ENCODE measurements at places on chromosomes 2 and 18.
A peak's percentile ranks its signal among the peaks of the same experiment; 100 is the strongest.

GRCh38 chr2:191777351-191777750, 69.5 kb downstream of the CAVIN2 start:
- DNase-seq: no peak

DNA sequence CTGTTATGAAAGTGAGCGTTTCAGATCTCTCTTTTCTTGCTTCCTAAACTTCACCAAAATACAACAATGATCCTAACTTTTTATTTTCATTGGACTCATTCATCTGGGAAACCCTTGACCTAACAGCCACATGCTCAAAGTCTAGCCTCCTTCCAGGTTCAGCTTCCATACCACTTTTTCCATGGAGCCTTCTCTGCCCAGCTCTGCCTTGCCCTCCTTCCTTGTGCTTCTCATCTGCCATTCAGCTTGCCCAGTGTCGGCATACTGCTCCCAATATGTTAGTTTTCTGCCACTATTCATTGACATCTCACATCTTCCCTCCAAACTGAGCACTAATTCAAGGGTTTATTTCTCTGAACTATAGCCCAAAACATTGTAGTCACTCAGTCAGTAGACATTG, 214.7 kb downstream of the RAD51AP2 start:
- DNase-seq: no peak

DNA sequence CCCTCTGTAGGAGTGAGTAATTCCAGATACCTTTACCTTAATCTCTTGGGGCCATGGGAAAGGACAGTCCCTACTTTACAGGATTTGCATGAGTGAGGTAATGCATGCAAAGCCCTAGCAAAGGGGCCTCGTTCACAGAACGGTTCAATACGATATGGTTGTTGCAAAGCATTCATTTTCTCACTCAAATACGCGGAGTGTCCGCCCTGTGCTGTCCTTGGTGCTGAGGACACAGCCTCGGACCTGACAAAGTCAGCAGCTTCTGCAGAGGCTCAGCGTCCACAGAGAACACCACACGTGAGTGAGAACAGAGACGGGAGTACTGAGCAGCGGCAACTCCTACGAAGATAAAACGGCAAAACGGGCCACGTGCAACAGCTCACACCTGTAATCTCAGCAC, 125.7 kb downstream of the EIPR1 start:
- DNase-seq: no peak

DNA sequence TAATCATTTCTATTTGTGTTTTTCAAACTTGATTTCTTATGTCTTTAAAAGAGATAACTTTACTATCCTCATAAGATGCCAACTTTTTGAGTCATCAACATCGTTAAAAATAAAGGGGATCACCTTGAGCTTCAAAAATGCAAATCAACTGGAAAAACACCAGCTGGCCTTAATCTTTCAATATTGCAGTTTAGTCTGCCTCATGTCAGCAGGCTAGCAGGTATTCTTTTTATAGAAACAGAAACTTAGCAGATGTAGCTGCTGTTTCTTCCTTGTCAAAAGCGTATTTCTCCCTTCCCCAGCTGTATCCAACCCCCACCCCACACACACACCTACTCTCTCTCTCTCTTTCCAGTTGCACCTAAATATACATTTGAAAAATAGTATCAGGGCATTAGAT, 154.1 kb upstream of the ZNF804A start:
- no peak for DNase-seq

DNA sequence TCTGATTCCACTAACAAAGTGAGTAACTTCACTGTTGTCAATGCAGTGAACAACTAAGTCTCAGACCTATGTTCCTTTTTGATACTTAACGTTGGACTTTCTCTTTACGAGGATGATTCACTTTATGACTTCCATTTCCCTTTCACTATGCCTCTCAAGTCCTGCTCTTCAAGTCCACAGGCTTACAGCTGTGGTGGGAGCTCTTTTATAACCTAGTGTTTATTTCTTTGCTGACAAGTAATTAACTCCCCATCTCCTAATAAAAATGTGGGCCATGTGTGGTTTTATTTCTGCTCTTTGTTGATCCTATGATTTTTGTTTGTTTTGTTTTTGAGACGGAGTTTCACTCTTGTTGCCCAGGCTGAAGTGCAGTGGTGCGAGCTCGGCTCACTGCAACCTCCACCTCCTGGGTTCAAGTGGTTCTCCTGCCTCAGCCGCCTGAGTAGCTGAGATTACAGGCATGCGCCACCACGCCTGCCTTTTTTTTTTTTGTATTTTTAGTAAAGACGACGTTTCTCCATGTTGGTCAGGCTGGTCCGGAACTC, 142.1 kb downstream of the USP34 start:
- DNase-seq: no peak

- DNase-seq: no peak
These were observed 104.0 kb upstream of the PARD3B start for GRCh38 chr2:204441316-204441715.

GRCh38 chr2:230668939-230669303, 43.7 kb upstream of the CAB39 start:
- DNase-seq: no peak

GRCh38 chr2:240197462-240198139, 57.1 kb upstream of the OTOS start:
- no peak for DNase-seq

DNA sequence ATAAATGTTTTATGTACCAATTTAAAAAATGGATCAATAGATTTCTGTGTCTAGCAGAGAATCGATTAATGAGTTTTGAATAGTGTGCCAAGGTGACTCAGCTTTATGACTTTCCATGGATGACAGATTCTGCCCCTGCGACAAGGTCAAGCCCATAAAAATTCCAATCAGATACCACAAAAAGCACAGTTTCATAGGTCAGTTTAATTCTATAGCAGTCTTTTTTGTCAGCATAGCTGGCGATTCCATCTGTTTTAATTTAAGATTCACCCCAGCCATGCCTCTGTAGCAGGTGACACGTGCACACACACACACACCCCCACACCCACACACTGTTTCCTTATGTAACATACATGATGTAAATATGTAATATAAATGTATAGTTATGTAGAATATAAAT, 28.9 kb downstream of the RAB31 start:
- no peak for DNase-seq

DNA sequence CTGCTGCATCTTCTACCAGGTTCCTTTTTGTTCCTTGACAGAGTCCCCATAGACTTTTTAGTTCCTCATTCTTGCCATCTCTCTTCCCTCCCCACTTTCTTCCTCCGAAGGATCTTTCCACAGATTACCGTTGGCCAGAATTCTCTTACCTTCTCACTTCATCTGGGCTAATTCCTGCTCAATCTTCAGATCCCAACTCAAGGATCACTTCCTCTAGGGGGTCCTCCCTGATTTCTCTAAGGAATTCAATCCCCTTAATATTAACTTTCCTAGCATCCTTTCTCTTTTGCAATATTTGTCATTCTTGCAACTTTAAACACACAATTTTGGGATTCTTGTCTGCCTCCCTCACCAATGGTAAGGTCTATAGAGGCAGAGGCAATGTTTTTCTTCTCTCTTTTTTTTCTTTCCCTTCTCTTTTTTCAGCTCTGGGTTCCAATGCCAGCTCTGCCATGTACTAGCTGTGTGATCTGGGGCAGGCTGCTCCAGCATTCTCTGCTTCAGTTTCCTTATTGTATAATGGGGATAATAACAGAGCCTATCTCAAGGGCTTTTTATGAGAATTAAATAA, 5.4 kb upstream of the KCNE4 start:
- no peak for DNase-seq

DNA sequence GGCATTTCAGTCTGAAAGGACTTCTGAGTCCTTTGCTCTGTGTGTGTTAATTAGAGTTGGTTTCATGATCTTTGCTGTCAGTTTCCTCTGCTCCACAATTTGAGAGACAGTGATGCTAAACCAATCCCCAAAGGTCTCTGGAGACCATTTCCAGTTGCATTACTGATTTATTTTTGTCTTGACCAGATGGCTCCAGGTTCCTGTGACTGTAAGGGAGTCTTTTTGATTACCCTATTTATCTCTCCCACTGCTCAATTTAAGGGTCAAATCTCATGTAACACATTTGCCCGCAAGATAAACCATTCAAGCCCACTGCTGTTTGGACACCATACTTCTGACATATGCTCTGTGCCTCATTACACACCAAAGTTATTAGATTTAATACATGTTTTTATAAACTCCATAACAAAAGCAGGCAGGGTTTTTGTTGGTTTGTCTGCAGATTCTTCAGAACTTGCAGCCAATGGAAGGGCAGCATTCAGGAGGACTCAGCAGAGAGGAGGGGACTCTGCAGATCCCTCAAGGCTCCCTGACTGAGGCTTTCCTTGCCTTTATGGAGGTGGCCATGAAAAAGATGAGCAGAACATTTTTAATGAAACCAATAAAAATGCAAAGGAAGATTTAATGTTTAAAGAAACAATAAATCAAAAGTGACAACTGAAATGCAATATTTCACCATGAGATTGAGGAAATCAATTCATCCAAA, 889.3 kb upstream of the CELF4 start:
- no peak for DNase-seq

DNA sequence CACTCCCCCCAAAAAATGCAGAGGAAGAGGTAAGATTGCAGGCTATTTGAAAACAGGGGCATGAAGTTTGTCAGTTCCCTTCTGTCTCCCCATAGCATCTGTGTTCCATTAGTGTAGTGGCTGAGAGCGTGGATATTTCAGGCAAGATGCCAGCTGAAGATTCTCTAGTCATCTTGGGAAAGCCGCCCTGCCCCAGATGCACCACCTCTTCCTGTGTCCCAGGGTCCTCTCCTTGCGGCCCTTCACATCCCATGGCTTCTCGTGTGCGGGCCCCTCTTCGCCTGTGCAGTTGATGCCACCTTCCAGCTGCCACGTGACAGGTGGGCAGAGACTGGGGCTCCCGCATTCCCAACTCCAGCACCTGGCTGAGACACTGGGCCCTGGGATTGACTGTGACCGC, 16.1 kb downstream of the TMEM127 start:
- no peak for DNase-seq

- no peak for DNase-seq
These were observed 301.6 kb downstream of the SLC8A1 start for GRCh38 chr2:40150266-40150665.

DNA sequence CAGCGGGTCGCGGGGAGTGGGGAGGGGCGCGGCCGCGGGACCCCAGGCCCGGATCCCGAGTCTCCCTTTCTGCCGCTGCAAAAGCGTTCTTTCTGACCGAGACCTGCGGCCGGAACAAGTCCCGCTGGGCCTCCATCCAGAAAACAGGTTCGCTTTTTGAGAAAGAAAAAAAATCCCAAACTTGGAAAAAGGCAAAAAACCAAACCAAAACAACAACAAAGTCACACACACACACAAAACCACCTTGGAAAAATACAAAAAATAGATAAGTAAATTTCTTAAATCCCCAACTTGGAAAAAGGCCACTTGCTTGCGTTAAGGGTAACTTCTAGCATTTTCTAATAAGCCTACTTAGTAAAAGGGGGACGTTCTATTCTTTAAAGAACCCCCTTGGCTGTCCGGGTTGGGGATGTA, 250 bp upstream of the CHST10 start:
- DNase-seq: no peak

- DNase-seq: peak; percentile 33
These were observed 1.0 kb downstream of the EPHA4 start for GRCh38 chr2:221571025-221571550.

- DNase-seq: no peak
These were observed 253.6 kb downstream of the NBAS start for GRCh38 chr2:15307526-15307925.

- DNase-seq: no peak
These were observed 98.2 kb upstream of the B3GNT7 start for GRCh38 chr2:231297108-231297908.

DNA sequence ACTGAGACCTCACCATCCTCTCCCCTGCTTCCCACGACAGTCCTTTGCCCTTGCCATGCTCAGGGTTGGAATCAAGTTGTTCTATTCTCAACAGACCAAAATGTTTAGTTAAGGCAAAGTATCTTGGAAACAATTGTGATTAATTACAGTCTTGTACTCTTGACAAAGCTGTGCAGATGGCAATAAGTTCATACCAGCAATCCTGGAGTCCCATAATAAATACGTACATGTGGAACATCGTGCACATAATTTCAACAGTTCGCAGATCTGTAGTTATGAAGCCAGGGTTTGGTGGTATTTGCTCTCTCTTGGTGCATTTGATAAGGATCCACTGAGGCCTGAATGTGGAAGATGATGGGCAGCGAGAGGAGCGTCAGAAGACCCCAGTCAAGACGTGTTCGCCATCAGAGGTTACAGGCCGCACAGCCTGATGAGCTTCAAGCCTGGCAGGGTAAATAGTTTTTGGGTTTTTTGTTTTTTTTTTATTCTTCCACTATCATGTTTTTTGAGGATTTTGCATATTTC, 52.9 kb upstream of the EML6 start:
- no peak for DNase-seq

- DNase-seq: no peak
These were observed 8.6 kb upstream of the UBE2E3 start for GRCh38 chr2:180971811-180972210.

DNA sequence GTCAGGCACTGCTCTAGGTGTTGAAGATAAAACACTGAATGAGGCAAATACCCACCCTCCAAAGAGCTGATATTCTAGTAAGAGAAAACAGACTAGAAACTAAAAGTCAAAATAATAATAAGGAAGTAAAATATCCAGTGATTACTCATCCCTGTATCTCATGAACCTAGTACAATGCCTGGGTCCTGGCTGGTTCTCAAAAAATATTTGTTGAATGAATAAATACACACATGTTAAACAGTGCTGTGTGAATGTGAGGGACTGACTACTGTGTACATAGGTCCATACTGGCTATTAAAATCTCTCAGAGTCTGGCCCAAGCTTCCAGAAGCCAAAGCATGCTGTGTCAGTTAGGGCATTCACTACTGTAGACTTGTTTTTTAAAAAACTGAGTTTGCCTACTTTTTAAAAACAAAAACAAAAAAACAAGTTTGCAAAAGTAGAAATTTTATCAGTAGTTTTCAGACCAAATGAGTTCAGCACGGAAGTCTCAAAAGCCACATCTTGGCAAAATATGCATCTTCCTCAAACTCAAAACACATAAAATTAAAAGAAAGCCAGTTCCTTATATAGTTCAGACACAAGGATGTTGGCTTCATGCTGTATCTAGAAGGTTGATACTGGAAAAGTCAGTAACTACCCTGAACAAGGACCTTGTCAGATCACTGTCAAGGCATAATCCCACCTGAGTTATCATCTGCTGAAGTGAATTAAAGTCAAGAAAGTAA, 136.2 kb downstream of the THADA start:
- DNase-seq: no peak

DNA sequence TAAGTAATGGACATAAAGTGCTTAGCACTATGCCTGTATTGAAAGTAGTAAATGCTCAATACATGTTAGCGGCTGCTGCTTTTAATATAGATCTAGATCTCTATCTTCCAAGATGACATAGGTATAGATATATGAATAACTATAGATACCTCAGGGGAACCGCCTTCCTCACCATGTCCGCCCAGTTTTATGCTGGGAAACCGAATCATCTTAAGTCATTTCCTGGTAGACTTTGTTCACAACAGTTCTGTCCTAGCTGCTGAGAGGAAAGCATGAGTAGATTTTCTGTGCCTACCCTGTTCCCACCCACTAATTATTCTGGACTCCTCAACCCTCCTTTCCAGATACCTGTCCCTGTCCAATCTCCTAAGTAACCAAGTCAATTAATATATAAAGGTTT, 21.6 kb upstream of the ITM2C start:
- DNase-seq: no peak

- no peak for DNase-seq
These were observed 12.0 kb downstream of the ATP6V1B1 start for GRCh38 chr2:70947556-70948184.

GRCh38 chr2:197996583-197996982, 192.2 kb downstream of the PLCL1 start:
- no peak for DNase-seq

Measured in stimulated activated CD4-positive, alpha-beta T cell treated with anti-CD3 and anti-CD28 coated beads, Interleukin-4, amount 100 ng/mL, for 1 hour (primary cell).